ENCODE measurements at places on chromosomes 1 and 21.

- H3K4me1 ChIP-seq = peaks cover 36% of the 10 kb centered on the region
- no peaks in the 10 kb centered on the region for H3K36me3 ChIP-seq
- H3K27ac ChIP-seq = no peak overlapping the region
- H3K4me3 ChIP-seq = no peak overlapping the region
Observed at GRCh38 chr21:39037807-39038405, 145.3 kb downstream of the PSMG1 start.

DNA sequence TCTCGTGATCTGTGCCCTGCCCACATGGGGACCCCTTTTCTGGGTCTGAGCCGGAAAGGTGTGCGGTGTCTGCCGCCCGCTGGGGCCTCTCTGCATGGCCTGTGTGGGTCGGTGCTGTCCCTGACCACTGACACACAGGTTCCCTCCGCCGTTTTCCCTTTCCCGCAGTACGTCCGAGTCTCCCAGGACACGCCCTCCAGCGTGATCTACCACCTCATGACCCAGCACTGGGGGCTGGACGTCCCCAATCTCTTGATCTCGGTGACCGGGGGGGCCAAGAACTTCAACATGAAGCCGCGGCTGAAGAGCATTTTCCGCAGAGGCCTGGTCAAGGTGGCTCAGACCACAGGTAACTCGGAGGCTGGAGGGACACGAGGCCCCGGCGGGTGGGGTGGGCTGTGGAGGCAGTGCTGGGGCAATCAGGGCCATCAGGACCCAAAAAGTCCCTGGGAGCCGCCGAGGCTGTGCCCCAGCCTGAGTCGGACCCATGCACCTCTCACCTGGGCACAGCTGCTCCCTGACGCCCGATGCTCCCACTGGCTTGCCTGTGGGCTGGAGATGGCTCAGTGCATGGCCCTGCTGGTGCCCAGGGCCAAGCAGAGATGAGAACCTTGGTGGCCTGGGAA lies 13.3 kb downstream of the TRPM2 start:
- H3K36me3 ChIP-seq = no peaks in the 10 kb centered on the region
- no peaks in the 10 kb centered on the region for H3K4me1 ChIP-seq
- H3K27me3 ChIP-seq = peaks cover 15% of the 10 kb centered on the region
- no peak for DNase-seq
- no peak overlapping the region for H3K27ac ChIP-seq

GRCh38 chr1:32702599-32703478 lies at the start of gene SYNC:
TSS of gene SYNC (minus strand) at chr1:32702770. CDS start at chr1:32702660, 110 bp downstream.
- peaks cover 8% of the 10 kb centered on the region for H3K4me1 ChIP-seq
- H3K36me3 ChIP-seq = no peaks in the 10 kb centered on the region
- H3K27me3 ChIP-seq = peaks cover 39% of the 10 kb centered on the region
- no peak for DNase-seq
- H3K27ac ChIP-seq = peak within 1 kb of the TSS; percentile 5
- peak within 1 kb of the TSS; percentile 71 for H3K4me3 ChIP-seq

GRCh38 chr1:229859026-229859425 lies 208.0 kb upstream of the GALNT2 start:
- H3K27me3 ChIP-seq = peaks cover 53% of the 10 kb centered on the region
- no peak overlapping the region for H3K27ac ChIP-seq
- no peak overlapping the region for H3K4me3 ChIP-seq
- DNase-seq = no peak

DNA sequence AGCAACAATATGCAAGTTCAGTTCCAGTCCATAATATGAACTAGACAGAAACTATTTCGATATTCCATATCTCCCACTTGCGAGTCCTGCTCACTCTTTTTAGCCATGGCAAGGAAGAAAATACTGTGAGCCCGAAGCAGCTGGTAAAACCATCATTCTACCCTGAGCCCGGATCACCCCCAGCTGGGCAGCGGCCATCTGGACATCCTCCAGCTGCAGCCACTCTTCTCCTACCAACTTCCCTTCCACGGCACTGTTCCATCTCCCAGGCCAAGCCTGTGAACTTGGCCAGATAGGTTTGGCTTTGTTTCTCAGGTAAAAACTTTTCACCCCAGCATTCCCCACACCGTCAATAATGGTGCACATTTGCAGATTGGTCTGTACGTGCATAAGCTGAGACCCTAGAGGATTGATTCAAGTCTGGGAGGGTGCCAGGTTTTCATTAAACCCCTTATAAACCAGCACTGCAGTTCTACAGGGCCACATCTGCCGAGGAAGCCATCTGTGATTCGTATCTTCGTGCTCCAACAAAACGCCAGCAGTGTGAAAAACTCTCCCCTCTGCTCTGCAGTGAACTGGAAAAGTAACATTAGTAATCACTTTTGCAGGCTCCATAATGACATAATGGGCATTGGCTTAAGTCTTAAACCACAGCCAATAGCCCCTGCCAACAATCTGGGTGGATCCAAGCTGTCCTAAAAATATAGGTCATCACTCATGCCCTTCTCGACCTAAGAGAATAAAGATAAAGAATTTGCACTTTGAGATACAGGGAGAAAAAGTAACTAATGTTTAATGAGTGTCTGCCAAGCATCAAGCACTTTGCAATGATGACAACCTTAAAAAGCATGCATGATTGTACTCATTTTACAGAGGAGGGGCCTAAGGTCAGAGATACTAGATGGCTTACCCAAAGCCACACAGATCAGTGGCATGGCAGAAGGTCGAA lies 205.1 kb downstream of the PLPP3 start:
- DNase-seq = no peak
- H3K4me3 ChIP-seq = no peak overlapping the region
- H3K4me1 ChIP-seq = peaks cover 13% of the 10 kb centered on the region
- H3K27me3 ChIP-seq = peaks cover 22% of the 10 kb centered on the region
- no peak overlapping the region for H3K27ac ChIP-seq

DNA sequence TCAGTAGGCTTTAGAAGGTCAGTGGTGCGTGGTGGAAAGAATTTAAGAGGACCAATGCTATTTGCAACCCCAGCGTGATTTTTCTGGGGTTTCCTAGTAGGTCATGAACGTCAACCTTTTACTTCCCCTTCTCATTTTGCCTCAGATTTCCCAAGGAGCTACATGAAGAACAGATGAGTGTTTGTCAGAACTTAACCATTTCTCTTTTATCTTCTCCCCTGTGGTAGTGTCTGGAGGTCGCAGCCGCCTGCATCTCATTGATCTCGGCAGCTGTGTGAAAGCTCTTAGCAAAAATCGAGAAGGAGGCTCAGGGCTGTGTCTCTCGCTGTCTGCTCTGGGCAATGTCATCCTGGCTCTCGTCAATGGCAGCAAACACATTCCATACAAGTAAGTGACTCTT lies 491.1 kb downstream of the KIF26B start:
- DNase-seq = no peak
- peaks cover 22% of the 10 kb centered on the region for H3K4me1 ChIP-seq

- H3K36me3 ChIP-seq = peaks cover 23% of the 10 kb centered on the region
- no peak overlapping the region for H3K27ac ChIP-seq
- no peak overlapping the region for H3K4me3 ChIP-seq
- no peak for DNase-seq
Observed at GRCh38 chr1:119910618-119911017, 14.3 kb upstream of the ADAM30 start.

DNA sequence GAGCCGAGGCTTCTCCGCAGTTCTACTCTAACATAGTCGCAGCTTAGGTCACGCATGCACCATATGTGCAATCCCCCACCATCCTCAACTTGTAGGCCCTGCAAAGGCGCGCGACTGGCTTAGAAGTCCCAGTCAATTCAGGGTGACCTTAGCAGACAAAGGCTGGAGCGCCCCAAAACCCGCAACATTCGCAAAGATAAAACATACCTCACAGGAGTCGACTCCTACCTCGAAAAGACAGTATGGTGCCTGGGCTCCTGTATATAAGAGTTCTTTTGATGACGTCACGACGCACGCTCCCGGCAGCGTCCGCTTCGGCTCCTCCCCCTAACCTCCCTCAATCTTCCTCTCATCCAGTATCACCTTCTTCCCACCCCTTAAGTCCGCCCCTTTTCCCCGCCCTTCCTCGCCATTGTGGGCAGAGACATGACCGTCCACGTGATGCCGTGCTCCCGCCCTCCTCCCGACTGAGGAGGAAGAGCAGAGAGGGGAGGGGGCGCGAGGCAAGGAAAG lies at the start of gene GAS5:
TSS of gene GAS5 (minus strand) at position 237 of the 513 bp plus-strand sequence.
- H3K27ac ChIP-seq = peak within 1 kb of the TSS; percentile 100
- peak within 1 kb of the TSS; percentile 99 for H3K4me3 ChIP-seq
- peak; percentile 97 for DNase-seq
- H3K4me1 ChIP-seq = peaks cover 35% of the 10 kb centered on the region
- peaks cover 40% of the 10 kb centered on the region for H3K36me3 ChIP-seq

DNA sequence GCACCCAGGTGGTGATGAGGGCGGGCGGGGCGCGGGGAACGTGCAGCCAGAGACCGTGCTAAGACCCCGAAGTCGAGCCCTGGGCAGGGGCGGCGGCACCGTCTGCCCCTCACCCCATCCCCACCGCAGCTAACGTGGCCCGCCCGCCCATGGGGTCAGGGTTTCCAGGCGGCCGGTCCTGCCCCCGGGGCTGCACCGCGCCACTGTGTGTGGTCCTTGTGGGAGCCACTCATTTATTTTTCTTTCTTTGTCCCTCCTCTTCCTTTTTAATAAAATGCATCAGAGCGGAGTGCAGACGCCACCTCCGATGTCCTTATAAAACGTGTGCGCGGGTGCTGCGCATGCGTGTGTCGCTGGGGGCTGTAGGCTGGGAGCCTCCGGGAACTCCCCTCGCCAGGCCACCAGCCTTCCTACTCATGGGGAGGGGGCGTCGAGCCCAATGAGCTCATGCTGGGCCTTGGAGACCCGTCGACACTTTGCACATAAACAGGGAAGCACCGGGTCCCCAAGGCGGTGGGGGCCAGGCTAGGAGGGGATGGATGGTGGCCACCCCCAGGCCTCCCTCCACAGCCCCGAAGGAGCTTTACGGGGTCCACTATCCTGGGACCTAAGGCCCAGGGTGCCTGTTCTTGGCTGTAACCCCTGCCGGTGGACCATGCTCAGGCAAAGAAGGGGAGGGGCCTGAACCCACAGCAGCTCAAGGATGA lies 59.9 kb downstream of the WNT9A start:
- DNase-seq = peak; percentile 10
- no peaks in the 10 kb centered on the region for H3K27me3 ChIP-seq
- H3K27ac ChIP-seq = peak overlapping the region; percentile 68
- peak overlapping the region; percentile 65 for H3K4me3 ChIP-seq
- H3K4me1 ChIP-seq = peaks cover 2% of the 10 kb centered on the region

DNA sequence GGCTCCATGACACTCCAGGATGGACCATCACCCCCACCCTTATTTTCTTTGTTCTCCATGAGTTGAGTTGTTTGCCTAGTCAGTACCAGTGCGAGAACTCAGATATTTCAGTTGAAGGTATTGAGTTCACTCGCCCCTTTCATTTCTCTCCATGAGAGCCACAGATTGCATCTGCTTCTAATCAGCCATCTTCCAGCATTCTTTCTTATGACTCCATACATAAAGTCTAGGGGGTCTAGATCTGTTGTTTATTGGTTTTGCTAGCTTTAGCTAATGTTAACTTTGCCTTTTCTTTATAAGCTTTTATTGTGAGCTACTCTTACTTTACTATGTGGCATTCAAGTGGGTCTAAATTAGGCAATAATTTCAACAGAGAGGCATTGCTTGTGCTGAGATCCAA lies 71.6 kb upstream of the PDC start:
- H3K4me1 ChIP-seq = no peaks in the 10 kb centered on the region
- no peak overlapping the region for H3K4me3 ChIP-seq
- H3K27me3 ChIP-seq = no peaks in the 10 kb centered on the region
- no peak for DNase-seq
- no peak overlapping the region for H3K27ac ChIP-seq
- no peaks in the 10 kb centered on the region for H3K36me3 ChIP-seq

DNA sequence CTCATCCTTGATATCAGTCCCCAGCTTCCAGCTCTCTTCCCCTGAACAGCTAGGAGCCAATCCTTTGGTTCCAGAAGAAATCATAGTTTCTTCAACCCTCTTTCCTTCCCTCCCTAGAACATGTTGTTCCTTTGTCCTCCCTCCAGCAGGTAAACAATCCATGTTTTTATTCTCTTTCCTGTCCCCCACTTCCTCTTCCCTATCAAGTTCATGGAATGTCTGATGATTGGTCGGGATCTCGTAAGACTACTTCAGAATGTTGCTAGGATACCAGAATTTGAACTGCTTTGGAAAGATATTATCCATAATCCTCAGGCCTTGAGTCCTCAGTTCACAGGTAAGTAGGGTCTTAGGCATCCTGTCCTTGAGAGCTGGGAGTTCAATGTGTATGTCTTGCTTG lies 23.1 kb upstream of the SLC27A3 start:
- H3K36me3 ChIP-seq = peaks cover 39% of the 10 kb centered on the region
- no peaks in the 10 kb centered on the region for H3K4me1 ChIP-seq
- H3K27ac ChIP-seq = no peak overlapping the region
- no peaks in the 10 kb centered on the region for H3K27me3 ChIP-seq
- no peak for DNase-seq

DNA sequence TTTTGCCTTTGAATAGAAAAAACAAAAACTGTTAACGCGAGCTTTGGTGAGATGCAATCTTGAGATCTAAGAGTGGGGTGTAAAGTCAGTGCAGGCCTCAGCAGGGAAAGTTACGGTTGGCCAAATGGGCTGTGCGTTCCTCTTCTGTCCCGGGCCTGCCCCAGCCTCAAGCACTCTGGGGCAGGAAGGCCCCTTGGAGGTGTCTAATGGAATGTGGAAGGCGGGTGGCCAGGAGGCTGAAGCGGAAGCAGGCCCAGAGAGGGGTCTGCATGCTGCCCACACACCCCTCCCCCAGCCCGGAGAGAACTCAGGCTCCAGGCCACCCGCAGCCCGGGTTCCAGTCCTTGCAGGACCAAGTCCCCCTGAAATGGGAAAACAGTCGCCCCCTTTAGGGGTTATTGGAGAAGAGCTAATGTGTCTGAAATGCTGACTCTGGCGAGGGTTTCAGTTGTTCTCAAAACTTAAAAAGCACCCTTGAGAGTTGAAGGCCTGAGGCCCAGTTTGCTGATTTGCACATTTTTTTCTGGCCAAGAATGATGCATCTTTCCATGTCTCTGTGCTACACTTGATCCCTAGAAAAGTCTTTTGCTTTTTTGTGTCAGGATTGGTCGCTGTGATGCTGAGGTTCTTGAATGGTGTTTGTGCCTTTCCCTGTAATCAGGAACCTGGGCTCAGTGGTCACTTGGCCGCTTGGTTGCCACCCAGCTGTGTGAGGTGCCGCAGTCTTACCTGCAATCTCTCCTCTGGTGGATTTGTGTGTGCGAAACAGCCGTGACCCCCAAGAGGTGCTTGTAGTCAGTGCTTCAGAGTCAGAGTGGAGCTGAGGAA lies 2.0 kb downstream of the COL18A1 start:
- H3K4me1 ChIP-seq = peaks cover 54% of the 10 kb centered on the region
- no peak for DNase-seq
- no peaks in the 10 kb centered on the region for H3K36me3 ChIP-seq
- peaks cover 14% of the 10 kb centered on the region for H3K27me3 ChIP-seq
- H3K4me3 ChIP-seq = peak overlapping the region; percentile 69

- DNase-seq = no peak
- H3K36me3 ChIP-seq = peaks cover 2% of the 10 kb centered on the region
- no peaks in the 10 kb centered on the region for H3K27me3 ChIP-seq
- H3K4me3 ChIP-seq = peak overlapping the region; percentile 25
Observed at GRCh38 chr1:93349231-93350135, 3.8 kb downstream of the DR1 start.

- no peaks in the 10 kb centered on the region for H3K36me3 ChIP-seq
- peaks cover 61% of the 10 kb centered on the region for H3K27me3 ChIP-seq
- DNase-seq = no peak
Observed at GRCh38 chr1:53405737-53406136, 53.5 kb upstream of the DMRTB1 start.

Data from progenitor cell of endocrine pancreas (in vitro differentiated cells).